ENCODE measurements at places on chromosomes 3 and 15. TPM values are rescaled to one million over a fixed set of nuclear protein-coding genes. Genes with fewer than 3 reads are reported as not detected.

DNA sequence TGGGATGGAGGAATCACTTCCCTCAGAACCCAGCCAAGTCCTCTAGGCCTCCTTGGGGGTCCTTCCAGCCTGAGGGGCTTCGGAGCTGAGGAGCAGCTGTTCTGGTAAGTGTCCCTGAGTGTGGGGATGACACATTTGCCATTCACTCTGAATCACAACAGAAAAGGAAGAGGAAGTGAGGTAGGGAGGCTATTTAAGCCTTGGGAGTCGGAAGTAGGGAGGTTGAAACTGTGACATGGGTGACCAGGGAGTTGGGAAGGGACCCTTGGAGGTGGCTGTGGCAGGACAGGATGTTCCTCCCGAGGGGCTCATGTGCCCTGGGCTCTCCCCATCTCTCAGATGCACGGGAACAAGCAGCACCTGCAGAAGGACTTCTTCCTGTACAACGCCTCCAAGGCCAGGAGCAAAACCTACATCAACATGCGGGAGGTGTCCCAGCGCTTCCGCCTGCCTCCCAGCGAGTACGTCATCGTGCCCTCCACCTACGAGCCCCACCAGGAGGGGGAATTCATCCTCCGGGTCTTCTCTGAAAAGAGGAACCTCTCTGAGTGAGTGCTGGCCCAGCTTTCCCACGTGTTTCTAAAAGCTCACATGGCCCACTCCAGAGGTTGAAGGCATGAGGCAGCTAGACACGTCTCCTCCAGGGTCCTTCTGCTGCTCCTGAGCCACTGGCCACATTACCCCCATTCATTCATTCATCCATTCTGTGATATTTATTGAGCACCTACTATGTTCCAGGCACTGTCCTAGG lies 43.3 kb downstream of the CAPN3 start:
- no peak for DNase-seq

DNA sequence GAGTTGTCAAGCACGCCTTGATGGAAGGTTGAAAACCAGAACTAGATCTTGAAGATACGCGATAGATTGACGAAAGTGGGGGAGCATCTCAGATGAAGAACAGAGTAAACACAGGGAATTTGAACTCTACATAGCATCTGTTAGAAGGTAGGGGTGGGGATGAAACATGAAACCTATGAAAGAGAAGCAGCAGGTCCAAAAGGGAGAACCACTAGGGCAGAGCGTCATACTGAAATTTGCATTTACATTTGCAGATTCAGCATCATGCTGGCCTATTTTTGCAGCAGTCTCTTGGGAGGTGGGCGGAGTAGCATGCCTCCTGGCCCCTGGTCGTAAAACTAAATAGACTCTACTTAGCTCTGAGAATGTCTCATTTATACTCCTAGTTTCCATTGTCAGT lies 46.1 kb upstream of the RASGRP1 start:
- no peak for DNase-seq

- no peak for DNase-seq
These were observed 68.9 kb upstream of the BOC start for GRCh38 chr3:113142476-113142875.

GRCh38 chr15:78070049-78070700 lies 7.3 kb downstream of the TBC1D2B start:
- no peak for DNase-seq

GRCh38 chr3:151445273-151446001 lies 15.4 kb downstream of the IGSF10 start:
- DNase-seq: no peak

- DNase-seq: no peak
These were observed 106.6 kb downstream of the APBA2 start for GRCh38 chr15:28992336-28992864.

DNA sequence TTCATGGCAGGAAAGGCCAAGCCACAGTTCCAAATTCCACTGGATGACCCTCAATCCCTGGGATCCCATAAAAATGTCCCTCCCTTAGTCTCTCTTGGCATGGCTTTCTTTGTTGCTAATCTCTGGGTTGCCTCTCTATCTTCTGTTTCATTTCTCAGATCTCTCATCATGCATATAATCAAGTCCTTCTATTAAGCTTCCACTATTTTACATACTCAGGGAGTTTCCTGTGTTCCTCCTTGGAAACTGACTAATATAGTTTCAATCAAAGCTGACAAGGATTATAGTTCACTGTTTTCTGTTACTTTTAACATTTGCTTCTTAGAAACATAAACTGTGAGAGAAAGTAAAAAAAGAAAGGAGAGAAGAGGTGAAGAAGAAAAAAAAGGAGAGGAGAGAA lies 113.8 kb upstream of the COL8A1 start:
- DNase-seq: no peak

The FHIT gene
- 1.1 TPM for total RNA-seq

GRCh38 chr3:18774319-18775088 lies 349.4 kb upstream of the SATB1 start:
- DNase-seq: no peak

DNA sequence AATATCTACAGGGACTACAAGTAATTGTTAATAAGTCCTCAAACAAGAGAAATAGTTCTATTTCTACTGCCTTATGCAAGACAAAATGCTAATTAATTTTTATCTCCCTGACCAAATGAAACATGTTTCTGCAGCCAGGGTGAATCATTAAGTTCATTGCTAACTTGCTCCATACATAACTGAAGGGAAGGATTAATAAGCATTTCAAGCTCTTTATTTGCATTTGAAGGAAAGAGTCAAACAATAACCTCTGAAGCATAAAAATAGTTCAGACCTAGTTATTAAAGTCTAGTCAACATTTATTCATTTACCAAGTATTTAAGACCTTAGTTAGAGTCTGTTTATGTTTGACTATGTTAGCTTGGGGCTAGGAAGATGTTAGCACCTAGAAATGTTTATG lies 120.0 kb downstream of the ATP1B3 start:
- no peak for DNase-seq

The ERC2 gene
- total RNA-seq: 0.53 TPM

DNA sequence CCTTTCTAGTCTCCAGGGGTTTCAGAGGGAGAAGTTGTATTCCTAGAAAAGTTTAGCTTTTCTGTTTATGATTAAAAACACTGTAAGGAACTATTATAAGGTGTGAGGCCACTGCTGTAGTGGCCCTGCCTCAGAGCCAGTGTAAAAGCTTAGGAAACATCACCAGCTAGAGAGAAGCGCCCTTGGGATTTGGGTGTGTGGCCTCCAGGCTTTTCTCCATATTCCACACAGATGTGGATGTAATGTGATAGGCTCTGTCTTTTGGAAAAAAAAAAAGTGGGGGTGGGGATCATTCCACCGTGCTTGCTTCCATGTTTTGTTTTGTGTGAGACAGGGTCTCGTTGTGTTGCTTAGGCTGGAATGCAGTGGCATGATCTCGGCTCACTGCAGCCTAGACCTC lies 13.9 kb downstream of the SEC61A1 start:
- no peak for DNase-seq

GRCh38 chr3:192408007-192408646 lies 319.2 kb downstream of the FGF12 start:
- no peak for DNase-seq

The AHSG gene
- total RNA-seq: not detected

The OXTR gene
- 0.28 TPM for total RNA-seq

- DNase-seq: no peak
These were observed 17.5 kb downstream of the C2CD4B start for GRCh38 chr15:62147551-62147950.

DNA sequence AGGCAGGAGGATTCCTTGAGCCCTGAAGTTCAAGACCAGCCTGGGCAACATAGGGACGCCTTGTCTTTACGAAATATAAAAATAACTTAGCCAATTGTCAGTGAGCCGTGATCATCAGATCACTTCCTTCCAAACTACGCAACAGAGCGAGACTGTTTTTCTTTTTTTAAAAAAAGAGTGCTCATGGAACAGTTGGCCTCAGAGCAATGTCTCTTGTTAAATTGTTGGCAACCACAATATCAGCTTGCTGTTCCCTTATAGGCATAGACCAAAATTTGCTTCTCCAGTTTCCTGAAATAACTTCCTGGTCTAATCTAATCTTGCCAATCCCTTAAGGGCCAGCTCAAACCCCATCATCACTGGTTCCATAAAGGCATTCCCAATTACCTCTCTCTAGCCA lies 93.3 kb upstream of the SLC4A7 start:
- DNase-seq: no peak

GRCh38 chr3:167733961-167734497 lies 663 bp downstream of the PDCD10 start:
- no peak for DNase-seq

- no peak for DNase-seq
These were observed 264.3 kb upstream of the ARHGEF26 start for GRCh38 chr3:153856932-153857331.
